ENCODE measurements at places on chromosomes 3 and 15.

DNA sequence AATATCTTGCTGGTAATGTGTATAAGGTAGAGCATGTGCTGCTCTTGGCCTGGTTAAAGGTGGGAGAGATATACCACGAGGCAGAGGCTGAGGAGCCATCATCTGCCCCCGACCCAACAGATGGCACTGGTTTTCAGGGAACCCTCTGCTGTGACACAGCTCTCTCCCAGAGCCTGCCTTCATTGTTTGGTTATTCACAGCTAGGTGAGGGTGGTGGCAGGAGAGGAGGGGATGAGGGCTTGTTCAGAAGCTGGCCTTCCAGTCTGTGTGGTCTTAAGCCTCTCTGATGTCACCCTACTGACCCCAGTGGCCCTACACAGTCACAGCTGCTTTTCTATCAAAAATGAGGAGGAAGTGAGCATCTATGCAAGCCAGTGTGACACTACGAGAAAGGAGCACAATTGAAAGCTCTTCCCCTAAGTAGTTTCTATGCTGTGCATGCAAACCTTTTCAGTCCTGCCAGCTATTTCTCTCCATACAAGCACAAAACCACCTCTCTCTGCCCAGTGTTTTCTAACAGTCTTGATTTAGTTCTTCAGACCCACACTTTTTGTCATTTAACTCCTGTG lies 258.4 kb upstream of the AGTR1 start:
- DNase-seq = no peak

DNA sequence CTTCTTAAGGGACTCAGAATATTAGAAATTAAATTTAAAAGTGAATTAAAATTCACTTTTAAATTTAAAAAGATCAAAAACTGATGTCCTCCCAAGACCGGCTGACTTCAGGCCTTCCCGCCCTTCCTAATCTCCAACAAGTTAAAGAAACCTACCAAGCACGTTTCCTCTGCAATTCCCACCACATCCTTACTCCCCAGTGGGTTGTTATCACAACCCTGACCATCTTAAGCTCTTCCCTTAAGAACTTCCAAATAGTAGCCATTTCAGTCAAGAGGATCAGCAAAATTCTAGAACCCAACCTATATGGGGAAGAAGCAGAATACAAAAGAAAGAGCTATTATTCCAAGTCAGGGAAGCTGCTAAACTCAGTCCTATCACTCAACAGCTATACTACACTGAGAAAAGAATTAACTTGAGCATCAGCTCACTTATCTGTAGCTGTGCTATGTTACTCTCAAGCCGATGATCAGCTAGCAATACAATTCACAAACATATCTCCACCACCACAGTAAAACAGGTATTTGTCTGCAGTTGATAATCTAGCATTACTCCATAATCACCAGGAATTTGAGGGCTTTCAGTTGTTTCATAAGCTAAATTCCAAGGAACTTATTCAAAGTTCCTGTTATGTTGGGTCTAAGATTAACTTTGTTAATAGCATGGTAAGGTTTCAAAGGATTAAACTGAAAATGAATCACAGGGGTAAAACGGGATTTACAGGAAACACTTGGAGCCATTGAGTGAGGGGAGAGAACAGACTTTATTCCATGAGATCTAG lies 14.3 kb downstream of the ABCC5 start:
- no peak for DNase-seq

DNA sequence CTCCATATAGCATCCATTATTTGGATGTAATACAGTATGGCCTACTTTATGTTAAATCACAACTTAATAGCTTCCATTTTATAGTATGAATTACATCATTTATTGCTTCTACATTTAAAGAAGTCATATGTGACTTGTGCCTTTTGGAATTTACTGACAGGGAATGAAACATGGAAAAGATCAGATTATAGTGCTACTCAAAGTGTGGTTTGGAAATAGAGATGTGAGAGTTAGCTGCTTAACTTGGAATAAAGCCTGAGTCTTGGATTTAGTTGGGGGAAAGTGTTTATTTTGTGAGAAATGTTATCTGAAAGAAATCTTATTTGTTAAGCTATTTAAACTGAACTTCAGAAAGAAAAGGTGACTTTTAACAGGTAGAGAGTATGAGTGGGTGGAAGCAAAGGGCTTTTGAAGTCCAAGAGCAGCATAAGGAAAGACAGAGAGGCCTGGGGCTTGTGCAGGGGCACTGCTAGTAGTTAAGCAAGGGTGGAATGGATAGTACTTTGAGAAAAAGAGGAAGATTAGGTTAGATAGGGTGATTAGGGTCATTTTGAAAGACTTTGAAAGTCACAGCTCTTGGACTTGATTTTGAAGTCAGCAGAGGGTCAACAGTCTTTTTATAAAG lies 60.5 kb downstream of the SLMAP start:
- DNase-seq = no peak

- DNase-seq = no peak
Observed at GRCh38 chr15:70281261-70281810, 183.6 kb upstream of the TLE3 start.

GRCh38 chr3:69012100-69012799 lies 1.2 kb downstream of the EOGT start:
- peak; percentile 64 for DNase-seq

DNA sequence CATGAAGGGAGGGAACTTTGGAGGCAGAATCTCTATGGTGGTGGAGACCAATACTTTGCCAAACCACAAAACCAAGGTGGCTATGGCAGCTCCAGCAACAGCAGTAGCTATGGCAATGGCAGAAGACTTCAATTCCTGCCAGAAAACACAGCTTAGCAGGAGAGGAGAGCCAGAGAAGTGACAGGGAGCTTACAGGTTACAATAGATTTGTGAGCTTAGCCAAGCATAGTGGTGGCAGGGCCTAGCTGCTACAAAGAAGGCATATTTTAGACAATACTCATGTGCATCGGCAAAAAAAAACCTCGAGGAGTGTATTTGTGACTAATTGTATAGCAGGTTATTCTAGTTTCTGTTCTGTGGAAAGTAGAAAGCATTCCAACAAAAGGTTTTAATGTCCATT lies 6.4 kb upstream of the CSTA start:
- no peak for DNase-seq

- DNase-seq = no peak
Observed at GRCh38 chr15:58433597-58434333, 2.0 kb downstream of the LIPC start.

DNA sequence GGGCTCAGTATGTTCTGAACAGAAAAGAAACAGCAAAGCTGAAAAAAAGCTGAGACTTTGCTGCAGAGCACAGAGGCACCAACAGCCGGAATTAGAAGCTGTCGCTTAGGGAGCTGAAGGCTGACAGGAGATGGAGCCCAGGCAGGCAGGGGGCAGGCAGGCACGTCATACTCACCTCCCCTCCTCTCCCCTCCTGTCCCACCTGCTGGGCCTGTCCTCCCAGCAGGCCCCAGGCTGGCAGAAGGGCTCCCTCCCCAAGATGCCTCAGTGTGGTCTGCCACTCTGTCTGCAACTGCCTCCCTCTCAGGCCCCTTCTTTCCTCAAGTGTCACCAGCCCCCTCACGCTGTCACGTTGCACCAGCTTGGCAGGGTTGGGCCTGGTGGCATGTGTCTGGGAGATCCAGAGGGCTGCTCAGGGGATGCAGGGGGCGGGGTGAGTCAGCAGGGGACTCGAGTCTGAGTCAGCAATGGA lies 3.2 kb upstream of the ANKRD63 start:
- no peak for DNase-seq

GRCh38 chr3:197349368-197349767 lies 51.0 kb upstream of the DLG1 start:
- DNase-seq = no peak

- no peak for DNase-seq
Observed at GRCh38 chr3:52315977-52316764, at the start of gene DNAH1. Gene DNAH1, plus strand, starts transcription at chr3:52316319. Its CDS starts 6,124 bp downstream, at chr3:52322443.

GRCh38 chr15:25401501-25401900 lies 37.3 kb downstream of the UBE3A start:
- no peak for DNase-seq

GRCh38 chr3:172135820-172136219 lies 96.4 kb downstream of the FNDC3B start:
- DNase-seq = no peak

Data from right forelimb (tissue), 1 donor.